ENCODE measurements at places on chromosomes 11 and 22.
A peak's percentile ranks its signal among the peaks of the same experiment; 100 is the strongest.

GRCh38 chr22:43128928-43129424 is 14.2 kb downstream of the MCAT start:
- DNase-seq, result no peak

- DNase-seq, result no peak
Measured at GRCh38 chr11:12674571-12674935, 332 bp downstream of the TEAD1 start.

DNA sequence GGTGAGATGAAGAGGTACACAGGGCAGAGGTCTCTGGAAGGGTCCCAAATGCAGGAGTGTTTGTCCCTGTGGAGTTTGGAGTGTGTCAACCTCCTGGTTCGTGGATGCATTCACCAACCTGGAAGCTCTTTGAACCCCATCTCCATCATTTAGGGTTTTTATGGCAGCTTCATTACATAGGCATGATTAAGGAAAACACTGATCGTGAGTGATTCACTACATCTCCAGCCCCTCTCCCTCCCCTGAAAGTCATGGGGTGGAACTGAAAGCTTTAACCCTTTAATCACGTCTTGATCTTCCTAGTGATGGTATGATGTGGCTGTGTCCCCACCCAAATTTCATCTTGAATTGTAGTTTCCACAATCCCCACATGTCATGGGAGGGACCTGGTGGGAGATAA is 19.8 kb upstream of the INCENP start:
- DNase-seq, result no peak

DNA sequence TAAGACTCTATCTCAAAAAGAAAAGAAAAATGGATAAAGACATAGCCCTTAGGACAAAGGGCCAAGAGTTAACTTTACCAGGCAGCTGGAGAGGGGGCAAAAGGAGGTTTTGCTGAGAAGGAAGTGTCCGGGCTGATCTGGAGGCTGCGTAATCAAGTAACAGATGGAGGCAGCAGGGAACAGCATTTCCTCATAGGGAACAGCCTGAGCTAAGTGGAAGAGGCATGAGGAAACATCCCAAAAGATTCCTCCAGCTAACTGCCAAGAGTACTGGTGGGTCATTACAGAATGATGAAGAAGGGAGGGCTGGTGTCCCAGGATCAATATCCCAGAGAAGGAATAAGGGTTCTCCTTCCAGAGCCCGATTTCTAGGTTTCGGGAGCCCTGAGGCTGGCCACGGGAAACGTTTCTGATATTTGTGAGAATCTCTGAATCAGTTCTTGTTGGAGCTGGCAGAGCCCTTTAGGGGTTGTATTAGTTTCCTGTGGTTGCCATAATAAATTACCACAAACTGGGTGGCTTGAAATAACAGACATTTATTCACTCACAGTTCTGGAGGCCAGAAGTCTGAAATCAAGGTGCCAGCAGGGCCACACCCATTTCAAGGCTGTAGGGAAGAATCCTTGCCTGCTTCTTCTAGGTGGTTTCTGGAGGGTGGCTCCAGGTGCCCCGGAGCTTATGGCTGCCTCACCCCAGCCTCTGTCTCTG is 21.2 kb downstream of the LIF start:
- no peak for DNase-seq

DNA sequence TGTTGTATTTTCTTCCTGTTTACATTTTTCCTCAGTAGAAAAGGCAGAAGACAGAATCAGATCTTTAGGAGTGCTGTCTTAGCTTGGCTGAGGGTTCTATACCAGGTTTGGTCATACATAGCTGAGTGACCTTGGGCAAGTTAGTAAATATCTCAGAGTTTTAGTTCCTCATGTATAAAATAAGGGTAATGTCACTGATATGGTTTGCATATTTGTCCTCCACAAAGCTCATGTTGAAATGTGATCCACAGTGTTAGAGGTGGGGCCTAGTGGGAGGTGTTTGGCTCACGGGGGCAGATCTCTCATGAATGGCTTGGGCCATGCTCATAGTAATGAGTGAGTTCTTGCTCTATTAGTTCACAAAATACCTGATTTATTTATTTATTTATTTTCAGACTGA is 7.5 kb upstream of the HTR3A start:
- no peak for DNase-seq

GRCh38 chr22:31870890-31871289 is 73.4 kb upstream of the YWHAH start:
- no peak for DNase-seq

DNA sequence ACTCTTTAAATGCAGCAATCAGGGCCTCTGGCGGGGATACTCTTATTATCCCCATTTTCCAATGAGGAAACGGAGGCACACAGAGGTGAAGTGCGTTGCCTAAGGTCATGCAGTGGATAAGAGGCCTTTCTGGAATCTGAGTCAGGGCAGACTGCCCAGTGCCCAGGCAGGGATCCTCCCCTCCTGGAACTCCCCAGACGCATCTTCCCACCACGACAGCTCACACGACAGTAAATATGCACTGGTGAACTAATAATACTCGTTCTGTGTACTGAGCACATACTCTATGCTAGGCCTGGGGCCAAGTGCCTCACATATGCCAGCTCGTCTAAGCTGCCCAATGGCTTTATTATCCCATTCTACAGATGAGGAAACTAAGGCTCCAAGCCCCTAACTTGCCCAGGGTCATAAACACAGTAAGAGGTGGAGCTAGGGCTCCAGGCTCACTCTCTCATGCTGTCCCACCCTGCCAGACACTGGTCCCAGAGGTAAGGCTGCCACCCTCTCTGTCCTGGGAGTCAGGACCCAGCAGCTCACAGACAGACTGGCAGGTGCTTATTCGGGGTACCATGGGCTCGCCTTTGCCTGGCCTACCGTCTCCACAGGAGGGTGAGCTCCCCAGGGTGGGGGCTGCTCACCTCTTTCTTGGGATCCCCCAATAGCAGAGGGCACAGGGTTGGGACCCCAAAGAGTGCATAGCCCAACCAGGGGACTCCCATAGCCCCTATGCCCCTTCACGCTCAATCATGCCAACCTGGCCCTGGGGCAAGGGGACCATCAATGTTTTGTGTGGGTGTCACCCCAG is 2.3 kb downstream of the IL2RB start:
- DNase-seq, result no peak

DNA sequence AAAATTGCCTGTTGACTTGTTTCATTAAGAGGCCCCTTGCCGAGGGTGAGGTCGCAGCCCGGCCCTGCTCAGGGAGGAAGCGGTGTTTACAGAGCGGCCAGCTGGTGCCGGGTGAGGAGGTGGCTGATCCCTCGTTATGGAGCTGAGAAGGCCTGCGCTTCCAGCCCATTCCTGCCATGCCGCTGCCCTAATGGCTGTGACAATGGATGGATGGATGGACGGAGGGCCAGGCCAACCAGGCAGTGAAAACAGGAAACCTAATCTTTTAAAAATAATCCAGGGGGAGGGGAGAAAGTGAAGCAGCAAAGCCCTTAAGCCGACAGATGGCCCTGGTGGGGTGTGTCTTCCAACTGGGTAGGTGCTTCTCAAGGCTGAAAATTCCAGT is 38.5 kb downstream of the BCR start:
- DNase-seq, result no peak

DNA sequence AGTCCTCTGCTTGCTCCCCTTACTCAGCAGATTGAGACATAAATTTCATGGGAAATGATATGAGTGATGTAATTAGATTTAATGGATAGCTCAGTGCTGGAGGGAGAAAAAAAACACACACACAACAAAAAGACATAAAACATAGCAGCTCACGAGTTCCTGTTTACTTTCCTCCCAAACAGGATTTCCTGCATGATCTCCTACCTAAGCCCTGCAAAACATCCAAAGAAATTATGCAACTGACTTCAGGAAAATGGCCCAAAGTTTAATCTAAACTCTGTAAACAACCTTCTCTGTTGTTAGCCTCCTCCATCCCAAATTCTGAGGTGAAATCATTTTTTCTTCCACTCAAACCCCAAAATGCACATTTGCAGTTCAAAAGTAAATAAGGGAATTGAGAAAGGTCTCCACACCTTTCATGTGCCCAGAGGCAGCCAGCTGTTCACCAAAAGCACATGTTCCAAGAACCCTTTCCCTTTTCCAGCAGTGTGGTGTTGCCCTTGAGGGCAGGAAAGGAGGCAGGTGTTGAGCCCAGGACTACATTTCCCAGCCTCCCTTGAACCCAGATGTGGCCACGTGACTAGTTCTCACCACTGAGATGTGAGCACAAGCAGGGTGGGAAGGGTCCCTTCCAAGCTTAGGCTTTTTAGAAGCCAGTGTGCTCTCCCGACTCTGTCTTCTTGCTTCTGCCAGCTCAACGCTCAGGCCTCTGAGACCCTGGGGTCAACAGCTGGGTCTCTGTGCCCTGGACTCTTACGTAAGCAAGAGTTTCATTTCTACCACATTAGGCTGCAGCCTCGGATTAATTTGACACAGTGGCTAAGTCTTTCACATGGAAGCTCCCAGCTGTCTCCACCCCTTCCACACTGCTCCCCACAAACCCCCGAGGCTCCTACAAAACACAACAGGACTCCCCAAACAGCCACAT is 301.2 kb downstream of the CTTN start:
- DNase-seq, result no peak

- DNase-seq, result no peak
Measured at GRCh38 chr11:120766318-120766717, 254.8 kb downstream of the GRIK4 start.

DNA sequence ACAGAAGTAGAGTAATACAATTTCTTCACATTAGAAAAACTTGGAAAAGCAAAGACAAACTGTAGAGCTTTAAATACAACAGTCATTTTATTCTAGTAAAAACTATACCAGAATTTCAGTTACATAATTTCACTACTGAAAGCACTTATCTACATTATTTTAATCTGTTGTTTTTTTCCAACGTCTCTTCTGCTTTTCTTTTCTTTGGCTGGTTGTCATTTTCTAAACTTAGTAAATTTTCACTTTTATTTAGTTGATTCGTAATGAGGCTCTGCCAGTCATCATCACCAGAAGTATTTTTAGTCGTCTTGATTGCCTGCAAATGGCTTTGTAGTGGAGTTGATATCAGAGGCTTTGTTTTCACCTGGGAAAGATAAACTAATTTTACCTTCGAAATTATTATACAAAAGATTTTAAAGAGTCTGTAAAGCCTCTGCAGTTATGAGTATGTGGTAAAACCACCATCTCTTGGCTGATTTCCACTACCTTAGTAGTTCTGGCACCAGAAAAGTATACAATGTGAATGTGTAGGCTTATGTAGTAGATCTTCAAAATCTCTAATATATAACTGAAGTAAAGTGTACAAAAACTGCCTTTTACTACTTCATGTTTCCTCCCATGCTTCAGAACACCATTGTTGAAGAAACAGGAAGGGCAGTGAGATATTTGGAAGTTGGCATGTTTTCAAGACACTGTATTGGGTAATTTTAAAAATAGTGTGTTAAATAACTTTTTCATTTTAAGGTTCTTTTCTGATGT is 19.2 kb downstream of the EIF3M start:
- no peak for DNase-seq

GRCh38 chr11:134443246-134443645 is 31.2 kb upstream of the B3GAT1 start:
- no peak for DNase-seq

- DNase-seq, result no peak
Measured at GRCh38 chr11:89498845-89499448, 7.8 kb upstream of the NOX4 start.

DNA sequence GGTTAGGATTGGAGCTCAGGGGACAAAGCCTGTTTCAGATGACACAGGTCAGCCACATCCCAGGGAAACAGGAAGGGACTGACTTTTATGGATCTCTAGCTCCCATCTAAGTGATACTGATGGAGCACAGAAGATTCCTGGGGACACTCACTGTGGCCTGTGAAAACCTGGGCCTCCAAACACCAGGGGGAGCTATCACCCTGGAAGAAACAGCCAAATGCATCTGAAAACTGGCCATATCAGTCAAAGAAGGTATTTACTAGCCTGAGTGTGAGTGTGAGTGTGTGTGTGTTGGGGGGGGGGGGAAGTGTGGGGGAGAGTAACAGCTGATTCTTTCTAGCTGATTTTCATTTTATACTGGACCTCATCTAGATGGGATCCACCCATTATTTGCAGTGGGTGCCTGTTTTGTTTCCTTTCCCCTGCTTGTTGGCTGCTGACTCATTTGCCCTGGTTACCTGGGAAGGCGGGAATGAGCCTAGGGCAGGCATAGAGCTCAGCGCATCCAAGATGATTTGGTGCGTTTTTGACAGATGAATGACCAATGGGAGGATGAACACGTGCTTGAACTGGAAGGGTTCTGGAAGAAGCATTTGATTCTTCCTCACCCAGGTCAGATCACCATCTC is 284.0 kb downstream of the KIRREL3 start:
- peak; percentile 38 for DNase-seq

- no peak for DNase-seq
Measured at GRCh38 chr11:19792510-19792909, 79.9 kb downstream of the NAV2 start.

GRCh38 chr22:22929381-22930221 is 42.0 kb downstream of the IGLL5 start:
- no peak for DNase-seq

- DNase-seq, result no peak
Measured at GRCh38 chr11:8068605-8069221, 12.3 kb upstream of the TUB start.

DNA sequence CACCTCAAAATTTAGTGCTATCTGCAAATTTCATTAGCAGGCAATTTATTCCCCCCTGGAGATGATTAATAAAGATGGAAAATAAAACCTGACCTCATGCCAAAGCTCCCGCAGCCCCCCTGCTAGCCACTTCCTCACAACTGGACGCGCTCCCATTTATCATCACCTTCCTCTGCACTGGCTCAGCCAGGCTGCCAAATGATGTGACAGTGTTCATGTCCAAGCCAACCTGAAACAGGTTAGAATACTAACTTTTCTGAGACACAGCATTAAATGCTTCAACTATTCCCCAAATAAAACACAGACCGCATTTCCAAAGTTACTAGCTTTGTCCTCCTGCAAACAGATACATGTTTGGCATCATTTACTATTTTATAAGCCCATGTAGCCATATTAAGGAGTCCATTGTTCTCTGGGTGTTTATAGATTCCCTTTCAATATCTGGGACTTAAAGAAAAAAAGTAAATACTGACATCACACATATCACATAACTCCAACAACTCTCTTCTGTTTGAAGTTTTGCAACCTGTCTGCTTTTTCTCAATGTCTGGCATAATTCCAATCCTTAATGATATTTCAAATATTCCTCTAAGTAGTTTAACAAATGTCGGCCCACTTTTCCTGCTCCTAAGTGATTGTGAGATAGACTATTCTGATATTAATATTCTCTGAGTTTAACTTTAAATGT is 829.7 kb upstream of the FAT3 start:
- no peak for DNase-seq

DNA sequence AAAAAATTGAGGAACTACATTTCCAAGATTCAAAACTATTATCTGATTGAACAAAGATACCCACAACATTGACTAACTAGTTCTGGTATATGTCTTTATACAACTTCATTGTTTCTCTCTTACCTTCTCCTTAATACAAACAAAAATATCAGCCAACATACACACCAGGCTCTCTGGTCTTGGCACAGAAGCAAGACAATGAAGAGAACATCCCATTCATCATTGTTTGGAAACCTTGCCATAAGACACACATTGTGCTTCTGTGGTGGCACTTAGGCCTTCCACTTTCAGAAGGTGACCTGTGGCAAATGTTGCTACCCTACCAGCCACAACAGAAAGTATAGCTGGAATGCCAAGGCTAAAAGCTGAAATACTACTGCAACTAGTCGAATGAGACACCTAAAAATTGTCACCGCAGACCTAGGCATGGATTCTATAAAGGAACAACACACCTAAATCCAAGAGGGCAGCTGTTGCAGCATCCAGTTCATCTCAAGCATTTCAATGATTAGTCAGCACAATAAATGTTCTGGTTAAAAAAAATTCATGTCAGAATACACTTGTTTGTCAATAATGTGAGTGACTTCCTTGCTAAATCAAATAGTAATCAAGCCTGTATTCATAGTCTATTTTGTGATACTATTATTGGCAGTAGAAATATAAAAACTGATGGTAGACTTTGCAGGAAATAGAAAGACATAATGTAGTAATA is 26.3 kb downstream of the MAP6 start:
- DNase-seq, result no peak
